HT1080 (cell line): ENCODE measurements at places on chromosomes 4 and X.

DNA sequence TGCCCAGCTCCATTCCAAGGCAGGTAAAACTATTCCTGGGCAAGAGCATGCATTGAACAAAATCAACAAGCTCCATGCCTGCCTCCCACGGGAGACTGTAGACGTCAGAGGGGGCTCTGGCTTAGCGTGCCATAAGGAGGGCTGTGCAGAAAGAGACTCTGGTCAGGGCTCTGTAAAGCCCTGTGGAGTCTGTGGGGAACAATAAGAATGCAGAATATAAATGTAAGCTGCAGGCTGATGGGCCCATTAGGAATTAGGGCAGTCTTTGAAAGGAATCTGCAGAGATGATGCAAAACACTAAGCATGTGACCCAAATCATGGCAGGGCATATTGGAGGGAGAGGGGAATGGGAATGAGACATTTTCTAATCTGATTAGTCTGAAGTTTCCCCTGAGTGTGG, 170.3 kb downstream of the EFHC2 start:
- no peak for DNase-seq

DNA sequence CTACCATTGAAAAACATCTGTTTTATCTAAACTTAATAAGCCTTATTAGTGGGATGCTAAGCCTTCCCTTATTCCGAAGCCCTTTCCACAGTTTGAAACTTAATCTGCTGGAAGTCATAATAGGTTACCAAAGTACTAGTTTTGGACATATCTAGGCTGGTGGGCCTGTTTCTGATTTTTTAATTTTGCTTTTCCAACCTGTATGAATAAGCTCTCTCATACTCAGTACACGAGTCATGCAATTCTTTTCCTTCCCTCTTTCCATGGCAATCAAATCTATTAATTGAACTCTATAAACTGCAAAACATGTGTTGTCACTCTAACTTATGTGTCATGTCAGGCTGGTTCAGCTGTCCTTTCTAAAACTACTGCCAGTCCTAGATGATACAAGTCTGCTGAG, 91.0 kb downstream of the AMMECR1 start:
- DNase-seq, result peak; percentile 23

DNA sequence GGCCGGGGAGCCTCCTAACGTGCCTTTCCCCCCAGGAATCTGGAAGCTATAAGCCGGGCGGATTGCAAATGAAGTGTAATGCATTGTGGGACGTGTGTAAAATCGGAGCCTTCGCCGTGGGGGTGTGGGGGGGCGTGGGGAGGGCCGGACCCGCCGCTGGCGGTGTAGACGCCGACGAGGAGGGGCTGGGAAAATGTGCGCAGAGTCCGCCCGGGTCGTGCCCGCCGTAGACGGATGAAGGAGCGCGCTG, 1.3 kb downstream of the STOX2 start:
- DNase-seq, result no peak

- no peak for DNase-seq
Measured at GRCh38 chr4:67020438-67020797, 524.9 kb downstream of the CENPC start.

DNA sequence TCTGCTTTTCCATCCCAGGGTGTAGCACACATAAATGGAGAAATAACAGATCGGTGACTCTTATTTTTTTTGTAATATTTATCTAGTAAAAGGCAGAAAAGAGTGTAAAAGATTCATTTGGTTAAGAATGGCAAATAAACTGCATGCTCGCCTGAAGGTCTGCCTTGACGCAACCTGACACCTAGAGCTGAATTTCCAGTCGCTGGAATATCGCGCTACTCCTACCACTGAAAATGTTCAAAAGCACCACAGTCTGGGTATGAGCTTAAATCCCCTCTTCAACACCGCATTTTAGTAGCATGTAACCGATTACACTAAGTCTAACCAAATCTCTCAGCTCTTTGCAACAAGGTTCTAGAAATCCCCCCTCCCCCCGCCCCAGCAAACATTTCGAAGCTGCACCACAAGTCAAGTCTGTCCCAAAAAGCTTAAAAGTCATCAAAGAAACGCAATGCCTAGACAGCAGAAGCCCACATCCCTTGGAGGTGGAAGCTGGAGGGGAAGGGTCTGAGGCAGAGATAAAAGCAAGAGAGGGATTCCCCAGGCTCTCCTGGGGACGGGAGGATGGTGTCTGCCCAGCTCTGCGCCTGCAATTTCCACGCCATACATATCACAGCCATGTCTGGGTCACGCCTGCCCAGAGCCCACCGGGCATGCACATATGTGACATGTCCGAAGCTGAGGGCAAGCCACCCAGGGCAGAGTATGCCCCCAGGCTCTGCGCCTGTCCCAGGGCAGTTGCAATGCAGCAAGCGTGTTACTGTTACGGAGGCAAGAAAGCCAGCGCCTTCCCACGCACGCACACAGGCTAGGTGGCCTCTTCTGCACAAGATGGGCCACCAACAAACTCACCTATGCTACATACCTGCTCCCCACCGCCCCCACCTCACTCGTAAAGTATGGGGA, 1.4 kb downstream of the FGF13 start:
- peak; percentile 0 for DNase-seq

DNA sequence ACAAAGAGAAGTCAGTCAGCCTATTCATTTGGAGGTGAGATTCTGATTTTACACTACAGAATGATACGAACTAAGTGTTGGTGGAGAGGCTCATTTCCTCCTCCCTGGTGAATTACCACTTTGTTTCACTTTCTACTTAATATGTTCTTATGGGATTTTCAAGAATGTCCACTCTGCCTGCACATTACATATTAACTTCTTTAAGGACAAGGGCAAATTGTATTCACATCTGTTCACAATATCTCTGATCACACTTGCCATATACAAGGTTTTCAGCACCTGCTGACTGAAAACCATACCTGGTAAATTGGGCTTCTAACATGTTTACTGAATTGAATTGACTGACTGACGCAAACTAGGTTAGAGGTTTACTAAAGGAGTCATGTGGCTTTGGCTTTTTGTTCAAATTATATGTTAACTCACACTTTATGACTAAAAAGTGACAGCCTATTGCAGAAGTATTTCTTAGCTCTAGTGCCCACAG, 188.4 kb upstream of the MBNL3 start:
- DNase-seq, result no peak

GRCh38 chrX:112025753-112026152, 56.8 kb downstream of the TRPC5 start:
- no peak for DNase-seq

DNA sequence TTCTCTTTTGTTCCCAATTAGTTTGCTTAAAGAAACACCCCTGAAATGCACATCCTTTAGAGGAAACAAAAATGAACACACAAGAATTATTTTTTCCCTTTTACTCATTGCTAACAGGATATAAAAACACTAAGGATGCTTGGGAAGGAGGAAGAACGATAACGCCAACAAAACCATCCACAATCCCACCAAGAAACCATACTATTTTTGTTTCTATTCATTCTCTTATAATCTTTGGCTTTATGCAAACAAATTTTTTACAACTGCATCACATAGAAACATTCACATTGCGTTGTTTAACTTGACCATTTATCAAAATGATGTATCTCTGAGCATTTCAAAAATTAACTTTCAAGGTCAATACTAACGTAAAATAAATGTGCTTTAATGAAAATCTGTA, 12.0 kb downstream of the APBB2 start:
- no peak for DNase-seq
